ENCODE measurements at places on chromosomes 2 and 18.

GRCh38 chr2:180647621-180648020 lies 332.8 kb upstream of the UBE2E3 start:
- no peak overlapping the region for H3K4me3 ChIP-seq
- H3K27ac ChIP-seq = no peak overlapping the region
- DNase-seq = no peak

DNA sequence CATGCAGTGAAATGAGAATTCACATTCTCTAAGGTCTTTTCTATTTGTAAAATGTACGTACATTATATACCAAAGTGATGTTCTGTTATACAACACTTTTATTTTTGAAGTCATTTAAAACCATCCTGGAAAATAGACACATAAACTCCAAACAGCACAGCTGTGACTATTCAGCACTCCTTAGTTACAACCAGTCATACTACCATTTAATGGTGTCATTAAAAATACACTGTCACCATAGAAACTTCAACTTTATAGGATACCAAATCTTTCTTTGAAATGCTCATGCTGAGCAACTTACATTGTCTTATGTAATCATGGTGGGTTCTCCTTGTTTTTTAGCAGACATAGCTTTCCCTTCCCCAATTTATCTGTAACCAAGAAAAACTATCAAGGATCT lies 85.3 kb downstream of the METTL4 start:
- H3K4me3 ChIP-seq = no peak overlapping the region
- DNase-seq = no peak
- H3K4me1 ChIP-seq = no peaks in the 10 kb centered on the region
- no peak overlapping the region for H3K27ac ChIP-seq

GRCh38 chr2:101942851-101943250 lies 48.9 kb upstream of the IL1R2 start:
- no peak for DNase-seq
- no peaks in the 10 kb centered on the region for H3K36me3 ChIP-seq
- no peak overlapping the region for H3K4me3 ChIP-seq

- no peaks in the 10 kb centered on the region for H3K36me3 ChIP-seq
- no peak overlapping the region for H3K27ac ChIP-seq
- no peak overlapping the region for H3K4me3 ChIP-seq
- no peaks in the 10 kb centered on the region for H3K4me1 ChIP-seq
- H3K27me3 ChIP-seq = no peaks in the 10 kb centered on the region
- no peak for DNase-seq
These were observed 437.4 kb downstream of the EPHA4 start for GRCh38 chr2:221134718-221135117.

GRCh38 chr18:45359275-45360009 lies 255.8 kb upstream of the SLC14A2 start:
- no peak overlapping the region for H3K27ac ChIP-seq
- peaks cover 4% of the 10 kb centered on the region for H3K4me1 ChIP-seq
- H3K4me3 ChIP-seq = no peak overlapping the region
- H3K36me3 ChIP-seq = no peaks in the 10 kb centered on the region

GRCh38 chr2:205563646-205564045 lies 118.7 kb upstream of the NRP2 start:
- peak; percentile 27 for DNase-seq
- H3K4me1 ChIP-seq = no peaks in the 10 kb centered on the region
- no peak overlapping the region for H3K4me3 ChIP-seq
- no peaks in the 10 kb centered on the region for H3K36me3 ChIP-seq

DNA sequence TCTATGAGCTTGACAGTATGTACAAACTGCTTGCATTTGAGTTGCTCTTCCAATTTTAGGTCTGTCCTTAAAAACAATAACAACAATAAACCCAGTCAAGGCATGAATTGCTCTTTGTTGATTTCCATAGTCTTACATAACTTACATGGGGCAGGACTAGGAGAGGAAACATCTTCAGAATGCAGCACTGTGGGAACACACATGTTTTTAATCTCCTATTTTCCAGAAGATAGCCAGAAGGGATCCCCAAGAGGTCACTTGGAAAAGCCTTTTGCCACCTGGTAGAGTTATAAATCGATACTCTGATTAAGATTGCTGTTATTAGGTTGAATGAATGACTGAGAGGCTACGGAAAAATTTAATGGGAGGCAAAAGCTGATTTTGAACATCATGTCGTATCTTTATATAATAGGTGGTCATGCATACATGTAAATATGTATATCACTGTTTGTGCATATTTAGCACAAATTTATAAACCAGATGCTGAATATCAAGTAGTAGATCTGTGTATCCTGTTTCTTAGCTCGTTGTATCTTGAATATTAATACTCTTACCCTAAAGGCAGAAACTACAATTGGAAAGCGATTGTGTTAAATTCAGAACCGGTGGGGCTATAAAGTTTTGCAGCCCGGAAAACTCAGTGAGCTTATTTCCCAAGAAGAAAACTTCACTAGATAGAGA lies 479.4 kb upstream of the TCF4 start:
- no peaks in the 10 kb centered on the region for H3K36me3 ChIP-seq
- no peak for DNase-seq
- H3K4me1 ChIP-seq = no peaks in the 10 kb centered on the region

DNA sequence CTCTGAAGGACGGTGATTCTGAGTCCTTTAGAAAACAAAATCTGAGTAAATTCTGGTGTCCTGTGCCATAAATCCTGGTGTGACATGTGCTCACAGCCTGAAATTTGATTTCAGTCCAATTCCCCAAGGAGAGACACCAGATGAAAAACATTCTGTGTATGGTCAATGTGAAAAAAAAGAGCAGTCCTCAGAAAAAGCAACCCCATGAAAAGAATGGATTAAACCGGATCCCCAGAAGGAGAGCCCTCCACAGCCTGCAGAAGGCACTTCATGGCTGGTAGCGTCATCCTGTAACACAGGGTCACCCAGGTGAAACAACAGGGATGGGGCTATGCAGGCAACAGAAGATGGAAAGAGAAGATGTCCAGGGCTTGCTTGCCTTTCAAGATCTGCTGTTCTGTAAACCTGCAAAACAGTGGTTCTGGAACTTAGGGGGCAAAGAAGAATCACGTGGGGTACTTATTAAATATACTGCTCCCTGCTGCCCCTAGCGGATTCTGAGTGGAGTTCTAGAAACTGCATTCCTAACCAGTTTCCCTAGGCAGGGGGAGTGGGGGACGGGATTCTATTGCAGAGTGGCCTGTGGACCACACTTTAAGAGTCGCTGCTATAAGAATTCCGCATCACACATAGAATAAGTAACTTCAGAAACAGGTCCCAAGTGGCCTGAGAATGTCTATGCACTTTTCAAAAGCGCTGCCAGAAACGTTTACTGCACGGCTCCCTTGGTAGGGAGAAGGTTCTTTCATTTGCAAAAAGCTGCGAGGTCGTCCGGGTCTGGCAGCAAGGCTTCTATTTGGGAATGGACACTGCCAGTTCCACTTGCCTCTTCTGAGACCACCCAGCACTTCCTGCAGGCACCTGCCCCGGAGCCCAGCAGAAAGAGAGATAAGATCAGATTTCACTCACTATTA lies 118.9 kb upstream of the ARL5A start:
- H3K27me3 ChIP-seq = no peaks in the 10 kb centered on the region
- H3K4me1 ChIP-seq = peaks cover 23% of the 10 kb centered on the region
- H3K27ac ChIP-seq = peak overlapping the region; percentile 41
- no peaks in the 10 kb centered on the region for H3K36me3 ChIP-seq

GRCh38 chr18:30455741-30456140 lies 586.8 kb downstream of the DSC3 start:
- no peaks in the 10 kb centered on the region for H3K4me1 ChIP-seq
- no peak for DNase-seq
- H3K27ac ChIP-seq = no peak overlapping the region
- no peak overlapping the region for H3K4me3 ChIP-seq
- no peaks in the 10 kb centered on the region for H3K36me3 ChIP-seq
- no peaks in the 10 kb centered on the region for H3K27me3 ChIP-seq

- H3K4me3 ChIP-seq = no peak overlapping the region
- no peaks in the 10 kb centered on the region for H3K27me3 ChIP-seq
- no peaks in the 10 kb centered on the region for H3K4me1 ChIP-seq
- no peaks in the 10 kb centered on the region for H3K36me3 ChIP-seq
- H3K27ac ChIP-seq = no peak overlapping the region
- DNase-seq = no peak
These were observed 22.6 kb upstream of the PGAP1 start for GRCh38 chr2:196949116-196949515.

DNA sequence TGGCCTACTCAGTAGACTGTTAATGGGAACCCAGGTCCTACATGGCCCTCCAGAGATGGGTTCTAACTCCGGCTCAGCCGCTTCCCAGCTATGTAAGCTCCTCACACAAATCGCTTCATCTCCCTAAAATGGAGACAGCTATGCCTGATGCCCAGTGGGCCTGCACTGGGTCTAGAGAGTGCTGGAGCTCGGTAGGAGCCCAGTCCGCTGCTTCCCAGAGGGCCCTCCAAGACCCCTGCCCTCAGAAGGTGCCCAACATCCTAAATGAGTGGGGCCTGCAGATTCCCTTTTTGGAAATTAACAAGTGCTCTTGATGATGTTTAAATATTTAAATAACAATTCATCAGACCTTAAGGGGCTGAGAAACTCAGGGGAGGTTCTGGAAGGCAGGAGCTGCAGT lies 47.1 kb downstream of the HS1BP3 start:
- no peak overlapping the region for H3K4me3 ChIP-seq
- H3K27me3 ChIP-seq = no peaks in the 10 kb centered on the region
- DNase-seq = no peak

GRCh38 chr2:41663056-41663455 lies 384.8 kb upstream of the PKDCC start:
- no peak overlapping the region for H3K27ac ChIP-seq
- H3K27me3 ChIP-seq = no peaks in the 10 kb centered on the region
- no peaks in the 10 kb centered on the region for H3K36me3 ChIP-seq
- no peak overlapping the region for H3K4me3 ChIP-seq
- DNase-seq = no peak

GRCh38 chr2:96813656-96814055 lies 2.4 kb upstream of the CNNM3 start:
- peaks cover 30% of the 10 kb centered on the region for H3K4me1 ChIP-seq
- no peaks in the 10 kb centered on the region for H3K27me3 ChIP-seq
- DNase-seq = no peak
- H3K36me3 ChIP-seq = peaks cover 14% of the 10 kb centered on the region
- H3K4me3 ChIP-seq = no peak overlapping the region

DNA sequence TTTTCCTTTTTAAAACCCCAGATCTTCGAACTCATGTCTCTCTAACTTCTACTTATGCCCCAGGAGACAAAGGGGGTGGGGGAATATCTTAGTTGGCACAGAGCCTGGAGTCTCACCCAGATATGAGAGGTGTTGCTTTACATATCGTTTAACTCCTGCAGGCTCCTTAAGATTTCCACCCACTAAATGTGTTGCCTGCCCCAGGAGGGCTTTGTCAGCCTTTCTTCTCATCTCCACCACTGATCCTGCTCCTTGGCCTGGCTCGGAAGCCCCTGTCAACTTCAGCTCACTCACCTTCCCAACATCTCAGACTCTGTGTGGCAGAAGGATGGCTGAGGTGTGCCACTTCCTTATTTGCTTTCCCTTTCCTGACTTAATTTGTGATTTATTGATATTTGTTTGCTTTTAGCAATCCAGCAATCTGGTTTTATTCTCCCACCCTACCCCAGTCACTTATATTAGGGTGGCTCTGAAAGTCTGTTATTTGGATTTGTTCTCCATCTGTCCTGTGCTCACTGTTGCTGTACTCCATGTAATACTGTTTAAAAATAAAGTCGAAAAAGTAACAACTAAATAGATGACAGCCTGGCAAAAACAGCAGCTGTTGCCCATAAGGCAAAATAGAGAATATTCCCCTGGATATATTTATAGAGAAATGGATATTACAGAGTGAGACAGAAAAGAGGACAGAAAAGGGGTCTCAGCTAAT lies 200.6 kb downstream of the ZBTB7C start:
- no peaks in the 10 kb centered on the region for H3K4me1 ChIP-seq
- H3K27me3 ChIP-seq = no peaks in the 10 kb centered on the region
- DNase-seq = no peak
- H3K27ac ChIP-seq = no peak overlapping the region
- H3K36me3 ChIP-seq = no peaks in the 10 kb centered on the region

DNA sequence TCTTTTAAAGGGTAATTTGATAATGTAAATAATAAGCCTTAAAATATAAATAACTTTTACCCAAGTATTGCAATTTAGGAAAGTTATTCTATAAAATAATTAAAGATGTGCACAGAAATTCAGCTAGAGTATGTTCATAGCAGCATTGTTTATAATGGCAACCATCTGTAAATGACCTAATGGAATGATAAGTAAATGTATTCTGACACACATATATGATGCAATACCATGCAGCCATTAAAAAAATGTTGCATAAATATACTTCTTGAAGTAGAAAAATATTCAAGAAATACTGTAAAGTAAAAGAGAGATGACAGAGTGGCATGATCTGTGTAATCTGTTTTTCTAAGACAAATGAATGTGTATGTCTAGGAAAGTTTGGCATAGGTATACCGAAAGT lies 545.7 kb downstream of the ZEB2 start:
- H3K4me3 ChIP-seq = no peak overlapping the region
- H3K4me1 ChIP-seq = no peaks in the 10 kb centered on the region
- H3K36me3 ChIP-seq = no peaks in the 10 kb centered on the region
- H3K27me3 ChIP-seq = no peaks in the 10 kb centered on the region
- DNase-seq = no peak
- no peak overlapping the region for H3K27ac ChIP-seq

DNA sequence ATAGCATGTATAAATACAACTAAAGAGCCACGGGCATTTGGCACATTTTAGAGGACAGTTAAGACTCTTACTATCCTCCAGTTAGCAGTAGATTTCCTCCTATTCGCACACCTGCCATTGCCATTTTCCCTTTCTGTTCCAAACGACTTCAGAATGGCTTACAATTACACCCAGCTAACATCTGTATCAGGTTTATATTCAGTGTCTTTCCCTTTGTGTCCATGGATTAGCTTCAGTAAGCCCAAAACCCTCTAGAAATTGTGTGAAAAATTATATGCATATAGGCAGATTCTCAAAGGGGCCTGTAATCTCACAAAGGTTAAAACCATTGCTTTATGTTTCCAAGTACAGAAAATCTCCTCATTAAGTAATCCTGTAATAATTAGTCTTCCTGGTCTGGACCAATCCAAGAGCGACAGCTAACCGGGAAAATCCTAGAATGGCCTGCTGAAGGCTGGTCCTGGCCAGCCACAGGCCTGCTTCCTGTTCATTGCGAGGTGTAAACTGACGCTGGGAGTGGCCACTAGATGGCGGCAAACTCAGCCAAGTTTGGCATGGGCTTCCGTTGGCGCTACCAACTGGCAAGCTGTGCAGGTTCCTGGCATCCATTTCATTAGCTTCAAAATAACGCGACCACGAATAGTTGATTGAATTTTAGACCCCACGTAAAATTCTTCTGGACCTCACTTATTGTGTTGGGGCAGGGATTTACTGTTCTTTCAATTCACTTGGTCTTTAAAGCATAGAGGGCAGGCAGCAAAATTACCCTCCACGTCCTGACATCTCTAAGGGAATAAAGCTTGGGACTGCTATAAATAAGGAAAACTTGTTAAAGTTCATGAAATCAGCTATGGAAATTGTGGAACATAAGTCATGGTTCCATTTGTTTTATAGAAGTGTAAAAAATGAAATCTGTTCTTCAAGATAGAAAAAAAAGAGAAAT lies 17.1 kb downstream of the ARHGAP25 start:
- peak; percentile 94 for DNase-seq
- no peaks in the 10 kb centered on the region for H3K27me3 ChIP-seq
- peak overlapping the region; percentile 4 for H3K27ac ChIP-seq
